ENCODE measurements at places on chromosomes 2 and 18.
A peak's percentile ranks its signal among the peaks of the same experiment; 100 is the strongest.

- DNase-seq: no peak
Measured at GRCh38 chr2:73823916-73824523, 4.7 kb upstream of the STAMBP start.

- DNase-seq: no peak
Measured at GRCh38 chr2:69139778-69140670, 127.0 kb downstream of the ANTXR1 start.

DNA sequence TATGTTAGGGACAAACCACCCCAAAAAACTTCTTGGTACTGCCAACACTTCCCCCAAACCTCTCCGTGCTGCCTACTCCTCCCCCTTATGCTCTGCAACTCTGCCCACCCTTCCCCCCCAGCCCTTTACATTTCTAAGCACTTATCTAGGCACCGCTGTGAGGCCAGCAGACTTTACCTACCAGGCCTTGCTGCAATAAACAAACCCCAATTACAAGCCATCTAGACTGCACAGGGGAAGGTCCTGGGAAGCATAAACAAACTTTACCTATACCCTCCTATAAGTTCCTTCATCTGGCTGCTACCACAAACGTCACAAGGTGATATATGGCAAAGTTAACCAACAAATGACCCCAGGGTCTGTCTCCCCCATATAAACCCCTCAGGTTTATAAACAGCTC lies 259.4 kb upstream of the GULP1 start:
- no peak for DNase-seq

DNA sequence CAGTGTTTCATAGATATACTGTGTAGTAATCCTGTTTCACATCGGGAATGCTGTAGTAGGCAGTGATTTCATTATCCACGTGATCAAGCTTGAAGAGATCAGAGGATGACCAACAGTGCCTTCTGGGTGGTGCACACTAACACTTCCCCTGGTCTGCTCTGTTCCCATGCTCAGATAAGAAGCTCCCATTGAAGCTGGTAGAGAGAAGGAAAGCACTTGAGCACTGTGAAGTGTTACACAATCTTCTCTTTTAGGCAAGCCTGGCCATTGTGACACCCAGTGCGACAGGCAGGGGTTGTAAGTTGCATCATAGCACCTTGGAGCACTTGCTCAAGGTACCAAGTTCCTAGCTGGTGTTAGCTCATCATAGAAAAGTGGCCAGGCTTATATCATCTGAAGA lies 30.6 kb upstream of the GPD2 start:
- DNase-seq: no peak

GRCh38 chr2:206984206-206984605 lies 44.9 kb downstream of the CPO start:
- no peak for DNase-seq

DNA sequence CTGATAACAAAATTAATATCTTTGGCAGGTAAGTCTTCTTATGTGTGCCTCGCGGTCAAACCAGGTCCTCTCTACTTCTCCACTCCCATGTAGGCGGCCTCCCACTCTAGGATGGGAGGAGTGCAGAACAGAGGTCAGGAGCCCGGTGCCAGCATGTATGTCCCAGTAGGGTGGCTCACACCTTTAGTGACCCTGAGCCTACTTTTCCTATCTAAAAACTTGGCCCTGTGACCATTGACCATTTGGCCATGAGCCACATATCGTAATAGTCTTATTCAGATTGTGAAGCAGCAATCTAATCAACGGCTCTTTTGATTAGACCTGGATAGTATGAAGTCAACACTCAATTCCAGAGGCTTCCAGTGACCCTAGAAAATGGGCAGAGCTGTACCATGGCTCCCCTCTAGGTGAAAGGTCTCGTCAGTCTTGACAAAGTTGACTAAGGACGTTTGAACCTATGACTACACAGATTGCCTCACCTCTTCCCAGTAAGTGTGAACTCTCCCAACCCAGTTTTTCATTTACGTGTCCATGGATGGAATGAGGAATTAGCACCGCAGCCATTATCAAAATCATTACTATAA lies 17.1 kb upstream of the FABP1 start:
- DNase-seq: no peak

- no peak for DNase-seq
Measured at GRCh38 chr2:167820488-167820887, 426.9 kb downstream of the STK39 start.

DNA sequence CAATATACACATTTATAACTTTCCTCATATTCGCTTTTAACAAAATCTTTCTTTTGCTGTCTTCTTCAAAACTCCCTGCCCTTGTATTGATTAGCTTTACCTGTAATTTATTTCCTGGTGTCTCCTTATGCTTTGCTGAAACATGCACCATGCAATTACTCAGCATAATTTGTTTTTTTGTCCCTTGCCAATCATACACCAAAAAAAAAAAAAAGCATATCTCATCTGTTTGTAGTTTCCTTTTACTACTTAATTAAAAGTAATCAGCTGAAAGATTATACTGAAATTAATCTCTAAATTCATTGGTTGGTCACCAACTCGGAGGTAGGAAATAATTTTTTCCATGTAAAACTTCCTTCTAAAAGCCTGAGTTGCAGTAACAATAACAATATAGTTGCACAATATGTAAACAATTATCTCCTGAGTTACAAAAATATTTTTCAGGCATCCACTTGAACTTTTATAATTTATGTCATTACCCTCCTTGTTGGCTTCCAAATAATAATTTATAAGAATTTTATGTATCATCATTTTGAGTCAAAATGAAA lies 53.0 kb upstream of the ROCK1 start:
- no peak for DNase-seq

- DNase-seq: no peak
Measured at GRCh38 chr2:169136885-169137534, 67.6 kb downstream of the DHRS9 start.

GRCh38 chr2:168156661-168157060 lies 90.7 kb downstream of the STK39 start:
- DNase-seq: no peak

DNA sequence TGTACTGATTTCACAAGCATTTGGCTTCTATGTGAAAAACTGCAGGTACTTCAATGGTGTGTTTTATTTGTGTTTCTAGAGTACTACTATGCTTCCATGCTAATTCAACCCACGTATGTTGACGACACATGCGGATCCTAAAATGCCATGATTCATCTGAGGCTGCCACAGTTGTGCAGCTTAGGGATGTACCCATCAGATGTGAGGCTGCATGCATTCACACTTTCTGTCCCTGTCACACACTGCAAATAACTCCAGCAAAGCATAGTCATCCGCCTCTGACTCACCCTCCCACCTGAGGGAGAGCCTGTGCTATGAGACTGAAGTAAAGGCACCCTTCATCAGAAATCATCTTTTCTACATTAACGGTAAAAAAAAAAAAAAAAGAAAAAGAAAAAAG lies 22.1 kb upstream of the SERTAD2 start:
- DNase-seq: peak; percentile 46

GRCh38 chr2:215548714-215549113 lies 112.8 kb upstream of the FN1 start:
- no peak for DNase-seq

- no peak for DNase-seq
Measured at GRCh38 chr18:68478246-68478645, 236.7 kb downstream of the TMX3 start.

DNA sequence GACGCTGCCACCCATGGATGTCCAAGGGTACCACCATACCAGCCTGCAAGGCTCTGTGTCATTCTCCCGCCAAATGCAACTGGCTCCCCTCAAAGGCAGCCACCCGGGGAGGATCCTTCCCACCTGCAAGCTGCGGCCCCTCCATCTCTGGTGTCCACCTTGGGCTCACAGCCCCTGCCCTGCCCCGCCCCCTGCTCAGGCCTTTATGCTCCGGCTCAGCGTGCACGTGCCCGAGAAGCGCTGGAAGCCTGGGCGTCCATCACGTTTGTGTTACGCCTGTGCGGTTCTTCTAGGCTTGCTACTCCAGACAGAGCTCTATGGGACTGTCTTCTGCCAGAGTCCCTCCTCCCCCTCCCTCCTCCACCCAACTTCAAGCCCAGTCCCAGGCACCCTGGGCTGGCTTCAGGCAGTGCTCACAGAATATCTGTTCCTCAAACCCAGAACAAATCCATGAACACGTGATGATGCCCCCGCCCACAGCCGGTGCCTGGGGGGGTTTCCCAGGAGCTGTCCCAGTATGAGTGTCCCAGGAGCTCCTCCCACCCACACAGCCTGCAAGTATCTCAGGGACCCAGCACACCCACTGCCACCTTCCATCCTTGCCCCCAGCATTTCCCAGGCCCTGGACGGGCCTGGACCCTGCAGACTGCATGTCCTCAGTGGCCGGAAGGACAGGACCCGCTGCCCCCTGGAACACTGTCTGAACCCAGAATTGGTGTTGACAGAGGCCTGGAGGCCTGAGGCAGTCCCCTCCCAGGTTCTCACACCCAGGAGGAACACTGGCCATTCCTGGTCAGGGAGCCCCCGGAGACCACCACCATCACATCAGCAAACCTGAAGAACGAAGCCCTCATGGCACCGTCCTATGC lies 30.3 kb downstream of the KIF1A start:
- no peak for DNase-seq

GRCh38 chr2:222330910-222331309 lies 32.1 kb upstream of the PAX3 start:
- DNase-seq: no peak

DNA sequence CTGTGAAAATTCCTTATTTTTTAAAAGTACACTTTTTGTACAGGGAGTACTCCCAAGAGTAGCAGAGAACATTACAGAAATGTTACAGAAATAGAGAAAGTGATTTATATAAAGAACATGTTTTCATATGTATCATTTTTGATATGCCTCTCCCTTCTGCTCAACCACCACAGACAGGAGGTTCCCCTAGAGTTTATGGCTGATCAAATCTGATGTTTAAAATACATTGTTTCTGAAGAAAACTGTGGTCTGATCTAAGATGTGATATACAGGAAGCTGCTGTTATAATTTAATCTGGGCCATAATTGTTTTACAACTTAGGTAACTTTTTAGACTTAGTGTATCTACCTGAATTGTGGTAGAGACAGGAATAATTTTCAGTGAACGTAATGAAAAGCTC lies 37.0 kb downstream of the STAT4 start:
- DNase-seq: no peak

DNA sequence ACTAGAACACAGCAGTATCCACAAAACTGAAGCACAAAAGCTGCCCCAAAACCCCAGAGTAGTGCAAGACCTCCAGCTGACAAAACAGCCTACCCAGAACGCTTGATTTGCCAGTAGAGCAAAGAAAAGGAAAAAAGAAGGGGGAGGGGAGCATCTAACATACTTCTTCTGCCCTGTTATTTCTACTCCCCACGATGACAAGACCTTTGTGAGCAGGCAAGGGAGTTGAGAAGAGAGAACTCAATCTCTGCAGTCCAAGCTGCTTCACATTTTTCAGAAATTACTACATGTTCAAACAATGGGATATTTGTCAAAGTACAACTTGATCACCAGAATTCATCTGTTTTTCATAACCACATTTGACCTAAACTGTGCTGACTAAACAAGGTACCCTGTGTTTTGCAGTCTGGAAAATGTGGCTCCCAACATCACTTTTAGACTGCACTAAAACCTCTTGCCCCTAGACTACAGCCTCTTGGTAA lies 286.7 kb downstream of the EXOC6B start:
- no peak for DNase-seq

DNA sequence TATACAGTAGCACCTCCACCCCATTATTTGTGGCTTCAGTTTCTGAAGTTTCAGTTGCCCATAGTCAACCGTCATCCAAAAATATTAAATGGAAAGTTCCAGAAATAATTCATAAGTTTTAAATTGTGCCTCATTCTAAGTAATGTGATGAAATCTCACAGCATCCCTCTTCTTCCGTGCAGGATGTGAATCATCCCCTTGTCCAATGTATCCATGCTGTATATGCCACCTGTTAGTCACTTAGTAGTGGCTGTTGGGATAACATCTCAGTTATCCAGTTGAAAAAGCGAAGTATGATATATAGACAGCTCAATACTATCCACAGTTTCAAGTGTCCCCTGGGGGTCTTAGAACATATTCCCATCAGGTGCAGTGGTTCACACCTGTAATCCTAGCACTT lies 119.1 kb upstream of the OTX1 start:
- no peak for DNase-seq

DNA sequence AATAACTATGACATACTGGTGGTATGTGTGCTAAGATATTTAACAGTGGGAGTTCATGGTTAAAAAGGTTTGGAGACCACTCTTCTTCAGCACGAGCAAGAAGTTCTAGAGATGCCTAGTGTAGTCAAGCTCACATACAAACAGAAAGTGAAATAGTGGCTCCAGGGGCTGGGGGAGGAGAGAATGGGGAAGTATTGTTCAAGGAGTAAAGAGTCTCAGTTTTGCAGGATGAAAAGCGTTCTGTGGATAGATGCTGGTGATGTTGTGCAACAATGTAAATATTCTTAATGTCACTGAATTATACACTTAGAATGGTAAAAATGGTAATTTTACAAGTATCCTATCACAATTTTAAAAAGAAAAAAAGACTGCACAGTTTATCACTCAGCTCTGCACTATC lies 29.0 kb upstream of the EPAS1 start:
- DNase-seq: no peak

GRCh38 chr2:90645-91312 lies 44.5 kb upstream of the FAM110C start:
- DNase-seq: no peak

DNA sequence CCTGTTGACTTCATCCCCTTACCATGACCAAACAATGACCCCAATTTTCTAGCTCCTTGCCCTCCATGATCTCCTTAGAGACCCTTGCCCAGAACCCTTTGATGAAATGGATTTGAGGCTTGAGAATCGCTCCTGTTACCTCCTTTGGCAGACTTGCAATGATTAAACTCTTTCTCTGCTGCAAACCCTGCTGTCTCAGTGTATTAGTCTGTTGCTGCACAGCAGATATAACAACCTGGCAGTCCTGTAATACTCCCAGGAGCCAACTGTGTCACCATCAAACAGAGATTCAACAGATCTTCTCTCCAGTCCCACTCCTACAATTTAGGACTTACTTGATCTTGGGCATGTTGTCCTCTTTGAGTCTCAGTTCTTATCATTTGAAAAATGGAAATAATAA lies 242.9 kb downstream of the HRH4 start:
- no peak for DNase-seq

DNA sequence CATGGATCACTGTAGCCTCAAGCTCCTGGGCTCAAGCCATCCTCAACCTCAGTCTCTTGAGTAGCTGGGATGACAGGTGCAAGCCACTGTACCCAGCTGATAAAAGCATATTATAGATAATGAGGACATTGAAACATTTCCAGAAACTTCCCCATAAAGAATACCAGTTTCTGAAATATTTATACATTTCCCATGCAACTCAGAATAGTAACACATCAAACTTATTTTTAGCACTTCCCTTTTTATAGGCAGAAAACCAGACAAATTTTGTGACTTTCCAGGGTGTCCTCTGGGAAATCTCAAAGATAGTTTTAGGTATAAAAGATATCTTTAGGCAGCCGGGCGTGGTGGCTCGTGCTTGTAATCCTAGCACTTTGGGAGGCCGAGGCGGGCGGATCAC lies 25.1 kb upstream of the DPYSL5 start:
- no peak for DNase-seq

DNA sequence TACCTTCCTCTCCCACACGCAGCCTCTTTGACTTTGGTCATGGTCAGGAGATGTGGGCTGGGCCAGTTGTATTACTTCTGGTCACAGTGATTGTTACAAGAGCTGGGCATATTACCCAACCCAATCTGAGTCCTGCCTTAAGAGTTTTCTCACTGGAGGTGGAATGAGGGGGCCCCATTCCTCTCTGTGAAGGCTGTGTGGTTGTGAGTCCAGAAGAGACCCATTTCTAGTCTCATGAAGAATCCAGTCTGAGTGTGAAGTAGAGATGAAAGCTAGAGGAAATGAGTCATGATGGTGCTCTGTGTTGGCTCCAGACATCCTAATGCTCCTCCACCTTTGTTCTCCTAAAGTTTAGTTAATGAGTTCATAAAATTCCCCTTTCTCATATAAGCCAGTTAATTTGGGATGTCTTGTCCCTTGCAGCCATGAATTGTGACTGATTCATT lies 50.8 kb upstream of the RASGRP3 start:
- no peak for DNase-seq
